Effector CD8-positive, alpha-beta T cell (primary cell): ENCODE measurements at places on chromosomes 2 and 18.

DNA sequence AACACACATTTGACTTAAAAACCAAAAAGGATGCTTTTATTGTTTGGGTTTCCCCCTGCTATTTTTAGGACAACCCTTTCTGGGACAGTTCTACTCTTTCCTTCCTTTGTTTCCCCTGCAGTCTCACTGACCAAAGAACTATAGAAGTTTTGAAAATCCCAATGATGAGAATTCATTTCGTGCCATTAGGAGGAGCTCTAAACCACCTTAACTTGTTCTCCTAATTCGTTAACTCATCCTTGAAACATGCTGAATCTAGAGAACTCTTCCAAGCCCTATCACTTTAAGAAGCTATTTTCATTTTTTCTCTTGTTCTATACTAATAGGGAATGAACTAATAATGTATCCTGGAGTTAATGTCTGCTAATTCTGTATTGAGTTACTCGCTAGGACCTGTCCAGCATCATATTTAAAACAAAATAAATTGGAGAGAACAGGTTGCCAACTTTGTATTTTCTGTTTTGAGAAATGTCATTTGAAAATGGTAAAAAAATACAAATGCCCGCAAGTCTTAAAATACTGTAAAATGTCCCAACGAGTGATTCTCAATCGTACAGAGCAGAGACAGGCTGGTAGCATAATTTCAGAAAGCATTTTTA lies 62.9 kb downstream of the AFTPH start:
- DNase-seq = no peak

- no peak for DNase-seq
These were observed 202.2 kb downstream of the TRIB2 start for GRCh38 chr2:12918835-12919445.

- no peak for DNase-seq
These were observed 62.3 kb upstream of the C2orf15 start for GRCh38 chr2:99079226-99079625.

DNA sequence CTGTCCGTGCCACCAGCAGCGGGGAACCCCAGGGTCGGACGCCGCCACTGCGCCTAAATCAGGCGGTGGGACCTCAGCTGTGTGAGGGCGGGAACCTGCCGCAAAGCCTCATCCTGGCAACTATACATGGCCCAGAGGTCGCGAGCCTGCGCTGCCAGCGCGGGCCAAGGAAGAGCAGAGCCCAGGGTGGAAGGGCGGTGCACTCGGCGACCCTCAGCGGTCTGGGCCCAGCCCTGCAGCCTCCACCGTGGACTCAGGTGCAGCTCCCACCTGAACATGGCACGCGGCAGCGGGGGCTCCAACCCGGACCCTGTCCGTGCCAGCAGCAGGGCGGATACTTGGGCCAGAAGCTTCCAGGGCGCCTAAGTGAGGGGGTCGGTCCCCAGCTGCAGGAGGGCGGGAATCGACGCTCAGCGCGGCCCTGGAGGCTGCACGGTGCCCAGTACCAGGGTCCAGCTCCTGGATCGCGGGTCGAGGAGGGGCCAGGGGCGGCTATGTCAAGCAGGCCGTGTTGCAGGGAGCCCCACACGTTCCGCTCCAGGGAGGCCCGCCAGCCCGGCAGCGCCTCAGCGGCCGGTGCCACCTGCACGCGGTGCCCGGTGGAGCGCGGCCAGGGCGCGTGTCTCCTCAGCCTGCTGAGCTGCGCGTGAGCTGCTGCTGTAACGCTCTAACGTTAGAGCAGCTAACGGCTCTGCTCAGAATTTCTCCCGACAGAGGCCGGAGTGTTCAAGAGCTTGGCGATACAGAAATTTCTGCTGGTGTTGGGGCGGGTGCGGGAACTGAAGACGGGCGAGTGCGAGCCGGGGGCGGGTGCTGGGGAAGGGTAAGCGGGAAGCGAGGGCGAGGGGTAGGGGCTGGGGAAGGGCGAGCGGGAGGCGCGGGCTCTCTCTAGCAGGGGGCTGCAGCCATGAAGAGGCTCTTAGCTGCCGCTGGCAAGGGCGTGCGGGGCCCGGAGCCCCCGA lies at the start of gene ANKRD30B:
Gene ANKRD30B, plus strand, starts transcription at position 660 of the 962 bp plus-strand sequence. Its CDS starts 248 bp downstream, at position 908.
- no peak for DNase-seq

GRCh38 chr2:216775043-216775453 lies 79.7 kb upstream of the IGFBP5 start:
- DNase-seq = no peak
